ENCODE measurements at places on chromosomes 11 and 22.

DNA sequence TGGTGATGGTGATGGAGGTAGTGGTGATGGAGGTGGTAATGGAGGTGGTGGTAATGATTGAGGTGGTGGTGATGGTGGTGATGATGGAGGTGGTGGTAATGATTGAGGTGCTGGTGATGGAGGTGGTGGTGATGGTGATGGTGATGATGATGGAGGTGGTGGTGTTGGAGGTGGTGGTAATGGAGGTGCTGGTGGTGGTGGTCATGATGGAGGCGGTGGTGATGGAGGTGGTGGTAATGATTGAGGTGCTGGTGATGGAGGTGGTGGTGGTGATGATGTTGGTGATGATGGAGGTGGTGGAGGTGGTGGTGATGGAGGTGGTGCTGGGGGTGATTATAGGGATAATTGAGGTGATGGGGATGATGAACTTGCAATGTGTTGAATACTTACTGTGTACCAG lies 79.9 kb downstream of the MPPED1 start:
- no peak for DNase-seq

GRCh38 chr11:114586797-114587196 lies 8.8 kb downstream of the NXPE4 start:
- DNase-seq = no peak

GRCh38 chr11:73566422-73566821 lies 31.5 kb downstream of the FAM168A start:
- DNase-seq = no peak

- DNase-seq = peak; percentile 47
These were observed 8.4 kb upstream of the FTH1 start for GRCh38 chr11:61975638-61976419.

DNA sequence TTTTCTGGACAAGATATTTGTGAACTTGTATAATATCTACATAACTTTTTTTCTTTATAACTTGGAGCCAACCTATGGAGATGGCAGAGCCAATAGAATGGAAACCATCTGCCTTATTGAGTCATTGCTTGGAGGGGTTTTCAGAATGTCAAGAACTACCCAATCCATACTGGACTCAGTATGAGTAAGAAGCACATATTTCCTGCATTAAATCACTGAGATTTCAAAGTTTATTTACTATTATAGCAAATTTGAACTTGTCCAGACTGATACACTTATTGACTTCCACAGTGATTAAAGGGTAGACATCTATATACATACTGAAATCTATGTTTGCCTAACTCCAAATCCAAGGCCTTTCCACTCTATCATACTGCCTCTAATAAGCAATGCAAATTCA lies 704.0 kb downstream of the KCNA4 start:
- no peak for DNase-seq

GRCh38 chr11:130726234-130727037 lies 189.8 kb downstream of the SNX19 start:
- DNase-seq = no peak

- no peak for DNase-seq
These were observed 84.7 kb upstream of the AKIP1 start for GRCh38 chr11:8826139-8826786.

DNA sequence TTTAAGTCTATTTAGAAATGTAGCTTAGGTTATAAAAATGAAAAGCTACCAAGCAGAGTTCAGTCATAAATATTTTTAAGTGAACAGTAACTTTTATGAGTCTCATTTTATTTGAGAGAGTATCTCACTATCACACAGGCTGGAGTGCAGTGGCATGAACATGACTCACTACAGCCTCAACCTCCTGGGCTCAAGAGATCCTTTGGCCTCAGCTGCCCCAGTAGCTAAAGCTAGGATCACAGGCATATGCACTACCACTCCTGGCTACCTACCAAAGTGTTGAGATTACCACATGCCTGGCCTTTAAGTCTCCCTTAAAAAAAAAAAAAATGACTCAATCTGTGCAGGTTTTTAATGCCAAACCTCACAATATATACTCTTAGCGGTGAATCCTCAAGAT lies 34.7 kb upstream of the CLNS1A start:
- DNase-seq = no peak

Measured in aorta (tissue), 5 donors.